ENCODE measurements at places on chromosomes 6 and 20.

- DNase-seq, result no peak
Measured at GRCh38 chr6:107098436-107099307, 16.6 kb downstream of the BEND3 start.

DNA sequence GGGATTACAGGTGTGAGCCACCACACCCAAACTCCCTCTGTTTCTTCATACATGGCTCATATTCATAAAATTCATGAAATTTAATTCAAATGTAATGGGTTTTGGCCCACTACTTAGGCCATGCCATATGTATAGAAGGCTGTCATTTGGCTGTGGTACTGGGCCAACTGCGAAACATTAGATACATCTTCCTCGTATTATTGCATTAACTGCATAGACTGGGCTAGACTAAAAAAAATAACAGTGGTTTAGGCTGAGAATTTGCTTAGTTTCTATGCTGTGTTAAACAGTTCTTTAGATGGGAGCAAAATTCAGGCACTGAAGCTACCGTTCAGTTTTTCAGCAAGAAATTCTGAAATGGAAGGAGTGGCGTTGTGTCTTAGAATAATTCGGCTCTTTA lies 133.6 kb downstream of the DOK5 start:
- DNase-seq, result no peak

DNA sequence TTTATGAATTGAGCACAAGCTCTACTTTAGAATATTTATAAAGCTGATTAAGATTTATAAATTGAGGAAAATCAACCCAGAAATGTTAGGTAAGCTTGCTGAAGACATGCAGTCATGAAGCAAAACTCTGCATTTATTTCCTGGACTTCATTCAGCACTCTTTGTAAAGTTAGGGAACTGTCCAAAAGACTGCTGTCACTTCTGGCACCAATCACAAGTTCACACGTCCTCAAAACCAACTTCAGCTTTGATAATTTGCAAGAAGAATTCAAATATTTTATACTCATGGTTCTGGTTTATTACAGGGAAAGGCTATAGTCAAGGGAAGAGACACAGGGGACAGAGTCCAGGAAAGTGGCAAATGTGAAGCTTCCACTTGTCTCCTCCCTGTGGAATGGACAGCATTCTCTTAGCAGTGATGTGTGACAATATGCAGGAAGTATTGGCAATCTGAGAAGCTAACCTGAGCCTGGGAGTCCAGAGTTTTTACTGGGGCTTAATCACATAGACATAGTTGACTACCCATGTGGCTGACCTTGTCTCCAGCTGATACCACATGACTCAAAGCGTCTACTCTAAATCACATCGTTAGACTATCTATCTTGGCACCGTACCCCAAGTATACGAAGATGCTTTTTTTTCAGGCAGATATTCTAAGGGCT lies 85.4 kb downstream of the PPP1R14C start:
- no peak for DNase-seq

DNA sequence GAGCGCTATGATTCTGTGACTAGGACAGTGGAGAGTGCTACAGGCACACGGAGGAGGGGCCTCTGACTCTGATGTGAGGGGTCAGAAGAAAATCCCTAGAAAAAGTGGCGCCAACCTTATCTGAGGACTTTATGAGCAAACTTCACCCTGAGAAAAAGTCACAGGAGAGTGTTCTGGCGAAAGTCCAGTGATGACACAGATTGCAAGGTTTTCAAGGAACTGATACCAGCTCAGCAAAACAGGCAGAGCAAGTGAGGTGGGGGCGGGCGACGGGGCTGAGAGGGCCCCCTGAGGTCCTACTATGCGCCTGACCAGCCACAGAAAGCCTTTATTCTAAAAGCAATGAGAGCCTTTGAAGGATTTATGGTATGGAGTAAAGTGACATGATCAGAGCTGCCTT lies 73.3 kb downstream of the SLC22A23 start:
- DNase-seq, result no peak

GRCh38 chr6:139409026-139409425 lies 34.6 kb upstream of the CITED2 start:
- DNase-seq, result no peak

Measured in NCI-H1092 treated with DMSO at 0.1 percent for 48 hours (cell line).